A549 treated with Mapracorat at 1 μM for 4 hours (cell line): ENCODE measurements at places on chromosomes 7 and 10. TPM values are rescaled to one million over a fixed set of nuclear protein-coding genes. Genes with fewer than 3 reads are reported as not detected.

Gene HGF
- 0.02 TPM in 1 of 5 replicates, not detected in the others for total RNA-seq

Gene ABCC2
- 119 to 142 TPM (median 123 TPM) in 5 replicates for total RNA-seq

Gene FAM107B
- 91.6 to 120 TPM (median 118 TPM) in 5 replicates for total RNA-seq

Gene FAM131B
- total RNA-seq: 0.27 to 0.49 TPM (median 0.43 TPM) in 5 replicates

Gene HOXA2
- total RNA-seq: 0.66 to 0.89 TPM (median 0.83 TPM) in 5 replicates
